ENCODE measurements at places on chromosomes 13 and 19.

DNA sequence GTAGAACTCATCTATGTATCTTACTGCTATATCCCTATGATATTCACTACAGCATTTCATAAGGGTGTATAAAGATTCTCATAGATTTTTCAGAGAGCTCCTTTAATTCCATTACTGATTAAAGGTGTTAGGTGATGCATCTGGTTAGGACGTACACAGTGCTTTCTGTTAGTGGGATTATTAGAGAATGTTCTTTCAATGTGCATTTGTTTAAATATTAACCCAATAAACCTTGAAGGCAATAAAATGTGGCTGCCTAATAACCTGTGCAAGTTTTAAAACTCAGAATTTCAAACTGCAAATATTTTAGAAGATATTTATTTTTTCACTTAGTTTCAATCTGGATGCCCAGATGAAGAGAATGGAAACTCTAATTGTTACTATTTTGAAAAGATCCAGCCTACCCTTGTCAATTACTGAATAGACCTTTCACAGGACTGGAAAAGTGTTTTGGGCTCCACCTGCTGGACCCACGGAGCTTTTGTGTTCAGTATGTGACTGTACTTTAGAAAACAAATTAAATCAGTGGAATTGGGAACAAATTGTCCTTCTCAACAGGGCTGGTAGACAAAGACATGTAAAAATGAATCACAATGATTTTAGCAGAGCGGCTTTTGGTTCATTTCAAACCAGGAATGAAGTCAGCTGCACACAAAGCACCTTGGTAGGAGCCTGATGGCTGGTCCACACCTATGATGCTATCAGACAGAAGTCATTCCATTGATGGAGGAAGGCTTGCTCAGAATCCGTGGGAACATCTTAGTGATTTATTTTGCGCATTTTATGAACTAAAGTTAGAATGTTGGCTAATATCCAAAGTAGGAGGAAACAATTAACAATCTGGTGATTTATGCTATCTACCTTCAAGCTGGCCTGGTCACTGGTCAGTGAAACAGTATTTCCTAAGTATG lies 89.4 kb upstream of the RAP2A start:
- peak; percentile 5 for DNase-seq

GRCh38 chr13:31209172-31209840 lies 9.5 kb downstream of the B3GLCT start:
- peak; percentile 27 for DNase-seq

- DNase-seq, result no peak
These were observed 13.3 kb upstream of the PSMD8 start for GRCh38 chr19:38360839-38361631.

DNA sequence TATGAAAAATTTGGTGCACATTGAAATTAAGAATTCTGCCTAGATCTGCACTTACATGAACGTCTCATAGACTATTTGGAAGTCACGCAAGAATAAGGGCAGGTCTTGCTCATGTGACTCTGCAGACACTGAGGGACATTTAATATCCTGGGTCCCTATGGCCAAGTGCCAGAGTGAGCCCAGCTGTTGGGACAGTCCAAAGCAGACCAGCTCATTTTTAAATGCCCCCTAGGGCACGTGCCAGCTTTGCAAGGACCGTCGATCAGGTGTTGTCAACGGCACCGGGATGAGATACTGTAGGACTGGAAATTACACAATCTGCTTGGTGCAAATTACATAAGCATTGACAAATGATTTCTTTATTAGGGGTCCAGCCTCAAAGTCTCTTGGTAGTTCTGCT lies 293.6 kb downstream of the TEX29 start:
- DNase-seq, result no peak

DNA sequence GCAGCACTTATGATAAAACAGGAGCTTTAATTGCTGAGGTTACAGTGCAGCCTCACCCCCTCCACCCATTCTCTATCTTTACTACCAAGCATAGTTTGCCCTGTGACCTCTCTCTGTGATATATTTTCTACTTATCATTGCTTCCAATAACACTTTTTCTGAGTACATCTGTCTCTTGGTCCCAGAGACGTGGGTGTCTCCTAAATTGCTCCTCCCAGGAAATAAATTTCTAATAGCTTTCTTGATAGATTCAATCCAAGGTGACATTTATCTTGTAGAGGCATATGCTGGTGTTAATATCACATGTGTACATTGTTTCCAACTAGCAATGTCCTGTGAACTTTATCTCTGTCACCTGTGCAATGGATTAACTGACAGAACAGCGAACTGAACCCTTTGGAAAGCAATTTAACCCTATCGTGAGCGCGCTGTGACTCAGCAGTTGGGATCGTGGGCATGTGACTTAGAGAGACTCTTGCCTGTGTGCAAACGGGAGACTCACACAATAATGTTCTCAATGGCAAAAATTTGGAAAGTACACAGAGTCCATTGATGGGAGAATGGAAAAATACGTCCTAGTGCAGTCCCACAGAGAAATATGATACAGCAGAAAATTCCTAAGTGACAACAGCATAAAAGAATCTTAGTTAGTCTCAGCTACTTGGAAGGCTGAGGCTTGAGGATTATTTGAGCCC lies 7.0 kb upstream of the MAP2K2 start:
- DNase-seq, result no peak

DNA sequence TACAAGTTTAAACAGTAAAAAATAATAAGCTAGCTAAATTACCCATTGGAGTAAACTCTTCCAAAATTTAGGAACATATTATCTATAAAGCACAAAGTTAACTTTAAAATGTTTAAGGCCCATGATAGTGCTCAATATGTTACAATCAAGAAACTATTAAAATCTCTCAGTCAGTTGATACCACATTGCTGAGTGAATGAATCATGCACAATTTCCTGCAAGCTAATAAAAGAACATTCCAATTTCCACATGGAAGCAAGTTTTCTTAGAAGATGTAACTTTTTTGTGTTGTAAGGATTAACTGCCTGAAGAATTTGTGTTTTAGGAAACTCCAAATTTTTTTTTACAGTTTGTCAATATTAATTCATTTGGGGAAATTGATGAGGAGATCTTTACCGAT lies 666.6 kb downstream of the SLITRK1 start:
- no peak for DNase-seq

GRCh38 chr13:90652036-90652435 lies 695.5 kb upstream of the MIR17HG start:
- DNase-seq, result no peak

GRCh38 chr19:49436381-49437017 lies 4.8 kb downstream of the SLC17A7 start:
- DNase-seq, result peak; percentile 51

- DNase-seq, result no peak
These were observed 287.8 kb downstream of the LIG4 start for GRCh38 chr13:107927557-107927956.

DNA sequence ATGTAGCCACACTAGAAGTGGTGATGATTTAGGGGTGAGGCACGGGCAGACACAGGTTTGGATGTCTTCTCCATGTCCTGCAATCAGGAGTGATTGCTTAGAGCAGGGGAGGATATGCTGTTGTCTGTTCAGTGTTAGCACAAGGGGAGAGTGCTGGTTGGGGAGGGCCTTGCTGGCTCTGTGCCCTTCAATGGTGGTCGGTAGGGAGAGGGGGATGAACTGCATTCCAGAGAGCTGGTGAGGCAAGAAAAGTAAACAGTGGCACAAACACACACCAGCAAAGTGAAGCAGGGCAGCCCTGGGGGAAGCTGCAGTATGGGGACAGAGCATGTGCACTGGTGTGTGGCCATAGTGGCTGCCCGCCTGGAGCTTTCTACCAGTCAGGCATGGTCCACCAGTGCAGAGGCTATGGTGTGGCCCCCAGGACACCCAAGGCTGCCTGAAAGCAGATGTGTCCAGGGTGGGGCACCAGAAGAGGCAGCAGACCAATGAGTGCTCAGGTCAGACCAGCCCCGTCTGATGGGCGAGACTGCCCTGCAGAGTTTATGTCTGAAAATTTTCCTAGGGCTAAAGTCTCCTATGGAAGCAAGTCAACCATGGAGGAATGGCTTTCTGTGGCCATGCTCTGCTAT lies 1676.9 kb downstream of the PCDH9 start:
- DNase-seq, result no peak

- no peak for DNase-seq
These were observed 14.0 kb downstream of the DPP9 start for GRCh38 chr19:4709440-4710280.

DNA sequence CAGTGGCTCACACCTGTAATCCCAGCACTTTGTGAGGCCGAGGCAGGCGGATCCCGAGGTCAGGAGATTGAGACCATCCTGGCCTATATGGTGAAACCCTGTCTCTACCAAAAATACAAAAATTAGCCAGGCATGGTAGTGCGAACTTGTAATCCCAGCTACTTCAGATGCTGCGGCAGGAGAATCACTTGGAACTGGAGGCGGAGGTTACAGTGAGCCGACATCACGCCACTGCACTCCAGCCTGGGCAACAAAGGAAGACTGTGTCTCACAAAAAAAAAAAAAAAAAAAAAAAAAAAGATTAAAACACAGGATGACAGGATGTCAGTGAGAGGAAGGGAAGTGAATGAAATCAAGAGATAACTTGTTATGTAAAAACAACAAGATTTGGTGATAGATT lies 1158.5 kb downstream of the PCDH9 start:
- DNase-seq, result no peak

DNA sequence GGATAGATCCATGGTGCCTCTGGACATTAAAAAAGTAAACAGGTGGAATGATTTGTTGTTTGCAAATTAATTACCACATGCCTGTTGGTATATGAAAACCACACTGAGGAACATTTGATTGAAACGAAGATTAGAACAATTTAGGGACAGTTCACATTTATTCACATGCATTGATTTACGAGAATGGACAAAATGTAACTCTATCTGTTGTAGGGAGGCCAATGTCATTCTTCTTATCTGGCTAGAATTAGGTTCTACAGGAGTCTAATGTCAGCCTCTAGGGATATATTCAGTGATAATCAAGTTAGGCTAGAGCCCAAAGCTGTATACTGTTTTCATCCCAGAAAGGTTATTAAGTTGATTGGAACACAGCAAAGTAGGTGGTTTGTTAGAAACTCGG lies 125.4 kb downstream of the COL4A2 start:
- no peak for DNase-seq

- DNase-seq, result no peak
These were observed 68.2 kb downstream of the LRCH1 start for GRCh38 chr13:46621133-46621532.

- DNase-seq, result no peak
These were observed 63.1 kb downstream of the ATP11A start for GRCh38 chr13:112752711-112753541.

- DNase-seq, result peak; percentile 2
These were observed 144.5 kb upstream of the ZNF536 start for GRCh38 chr19:30227661-30228112.

- no peak for DNase-seq
These were observed 1.7 kb upstream of the ELANE start for GRCh38 chr19:850221-850978.

All from DMS153 (cell line).